ENCODE measurements at places on chromosomes 6 and 20.

- DNase-seq: no peak
These were observed 241.2 kb upstream of the TAB2 start for GRCh38 chr6:149076355-149076734.

DNA sequence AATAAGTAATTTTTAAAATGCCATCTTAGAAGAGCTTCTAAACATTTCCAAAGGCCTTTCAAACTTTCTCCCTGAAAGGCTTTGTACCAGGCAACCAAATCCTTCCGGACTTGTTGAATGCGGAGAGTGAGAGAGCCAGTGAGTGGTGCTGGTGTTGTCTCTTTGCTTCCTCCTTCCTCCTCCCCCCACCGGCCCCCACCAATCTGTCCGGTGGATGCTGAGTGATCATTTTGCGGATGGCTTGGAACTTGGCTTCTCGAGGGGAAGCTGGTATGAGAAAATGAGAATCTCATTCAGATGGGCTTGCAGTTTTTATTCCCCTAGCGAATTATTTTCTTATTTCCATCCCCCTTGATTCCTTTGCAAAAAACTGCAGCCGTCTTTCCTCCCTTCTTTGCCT, 97.3 kb downstream of the ANKRD60 start:
- DNase-seq: no peak

GRCh38 chr6:108621117-108621516, 60.4 kb downstream of the FOXO3 start:
- DNase-seq: no peak

DNA sequence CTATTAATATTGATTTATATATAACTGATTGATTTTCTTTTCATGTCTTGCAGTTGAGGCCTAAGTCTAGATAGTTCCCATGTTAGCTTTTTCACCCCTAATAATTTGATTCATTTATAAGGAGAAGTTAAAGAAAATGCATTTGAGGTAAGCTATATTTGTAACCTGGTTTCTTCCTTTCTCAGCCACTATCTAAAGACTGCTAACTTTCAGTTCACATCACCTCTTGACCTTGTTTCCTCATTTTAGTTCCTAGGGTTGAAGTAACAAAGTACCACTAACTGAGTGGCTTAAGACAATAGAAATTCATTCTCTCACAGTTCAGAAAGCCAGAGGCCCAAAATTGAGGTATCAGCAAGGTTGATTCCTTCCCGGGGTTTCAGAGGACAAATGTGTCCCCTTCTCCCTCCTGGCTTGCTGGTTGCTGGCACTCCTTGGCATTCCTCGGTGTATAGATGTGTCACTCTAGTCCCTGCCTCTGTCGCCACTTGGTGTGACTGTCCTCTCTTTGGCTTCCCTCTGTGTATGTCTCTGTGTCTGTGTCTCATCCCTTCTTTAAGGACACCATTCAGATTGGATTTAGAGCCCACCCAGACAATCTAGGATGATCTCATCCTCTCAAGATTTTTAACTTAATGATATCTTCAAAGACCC, 55.9 kb upstream of the C20orf144 start:
- no peak for DNase-seq

DNA sequence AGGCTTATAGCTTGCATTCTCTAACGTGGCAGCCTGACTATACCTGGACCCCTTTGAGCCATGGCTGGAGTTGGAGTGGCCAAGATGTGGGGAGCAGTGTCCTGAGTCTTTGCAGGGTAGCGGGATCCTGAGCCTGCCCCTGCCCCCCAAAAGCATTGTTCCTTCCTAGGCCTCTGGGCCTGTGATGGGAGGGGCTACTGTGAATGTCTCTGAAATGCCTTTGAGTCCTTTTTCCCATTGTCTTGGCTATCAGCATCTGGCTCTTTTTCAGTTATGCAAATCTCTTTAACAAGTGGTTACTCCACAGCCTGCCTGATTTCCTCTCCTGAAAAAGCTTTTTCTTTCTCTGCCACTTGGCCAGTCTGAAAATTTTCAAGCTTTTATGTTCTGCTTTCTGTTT, 17.0 kb upstream of the PRL start:
- DNase-seq: no peak

DNA sequence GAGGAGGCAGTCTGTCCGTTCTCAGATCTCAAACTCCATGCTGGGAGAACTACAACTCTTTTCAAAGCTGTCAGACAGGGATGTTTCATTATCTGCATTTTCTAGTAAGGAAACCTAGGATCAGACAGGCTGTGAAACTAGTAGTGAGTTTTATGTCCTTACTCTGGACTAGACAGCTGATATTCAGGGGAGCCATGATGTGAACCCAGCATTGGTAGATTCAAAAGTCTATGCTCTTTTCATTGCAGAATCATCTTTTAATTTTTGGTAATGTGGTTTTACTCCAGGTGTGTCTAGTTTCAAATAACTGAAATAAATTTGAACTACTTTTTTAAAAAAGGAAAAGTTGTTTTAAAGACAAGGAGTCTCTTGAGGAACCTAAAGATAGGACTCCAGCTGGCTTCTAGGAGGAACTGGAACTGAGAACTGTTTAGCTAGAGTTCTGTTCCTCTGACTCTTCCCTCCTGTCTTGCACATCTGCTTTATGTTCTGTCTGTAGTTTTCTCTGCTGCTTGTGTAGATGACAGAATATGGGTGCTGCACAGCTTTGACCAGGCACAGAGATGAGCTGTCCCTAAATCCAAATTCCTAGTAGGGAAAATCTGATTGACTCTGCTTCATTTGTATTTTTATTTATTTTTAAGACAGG, 27.8 kb upstream of the RNF144B start:
- no peak for DNase-seq

DNA sequence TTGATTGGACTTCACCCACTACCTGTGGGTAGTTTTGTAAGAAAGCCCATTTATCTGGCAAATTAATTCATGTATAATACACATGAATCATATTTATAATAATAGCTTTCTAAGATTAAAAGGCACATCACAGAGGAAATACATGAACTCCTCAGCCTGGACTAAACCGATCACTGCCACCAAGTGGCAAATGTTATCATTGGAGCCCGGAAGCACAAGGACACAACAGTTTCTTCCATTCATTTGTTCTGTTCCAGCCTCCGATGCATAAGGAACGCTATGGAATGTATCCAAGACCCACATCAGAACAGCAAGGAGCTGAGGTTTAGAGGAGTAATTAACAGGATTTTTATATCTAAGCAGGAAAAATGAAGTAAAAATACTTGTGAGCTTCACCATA, 13.9 kb upstream of the IPCEF1 start:
- DNase-seq: no peak

- no peak for DNase-seq
These were observed 145.0 kb downstream of the HTR1B start for GRCh38 chr6:77318256-77318655.

- no peak for DNase-seq
These were observed 348.7 kb downstream of the SMOC2 start for GRCh38 chr6:168789699-168790098.

GRCh38 chr6:134245706-134246105, 72.2 kb downstream of the SGK1 start:
- no peak for DNase-seq

GRCh38 chr6:162856885-162857284, 129.1 kb downstream of the PACRG start:
- no peak for DNase-seq

Measured in H1 (cell line).